Activated CD4-positive, alpha-beta T cell treated with anti-CD3 and anti-CD28 coated beads, Interleukin-2, amount 50 U/mL, for 4 hours (primary cell): ENCODE measurements at places on chromosomes 7 and 10.

GRCh38 chr10:78950656-78951587 lies 117.8 kb upstream of the ZMIZ1 start:
- DNase-seq, result no peak

DNA sequence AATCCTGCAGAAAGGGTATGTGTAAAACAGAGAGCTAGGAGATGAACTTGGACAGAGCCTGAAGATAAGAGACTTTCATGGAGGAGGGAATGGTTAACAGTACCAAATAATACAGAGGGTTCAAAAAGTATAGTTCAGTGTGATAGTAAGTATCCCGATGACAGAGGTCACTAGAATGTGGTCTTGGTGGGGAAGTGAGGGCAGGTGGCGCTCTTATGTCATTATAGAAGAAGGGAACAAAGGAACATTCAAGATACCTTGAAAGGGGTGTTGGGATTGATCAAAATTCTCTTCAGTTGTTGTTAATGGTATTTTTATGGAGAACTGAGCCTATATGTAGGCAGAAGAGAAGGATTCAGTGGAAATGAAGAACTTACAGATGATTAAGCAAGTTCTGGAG lies 312.5 kb downstream of the SUGCT start:
- no peak for DNase-seq

DNA sequence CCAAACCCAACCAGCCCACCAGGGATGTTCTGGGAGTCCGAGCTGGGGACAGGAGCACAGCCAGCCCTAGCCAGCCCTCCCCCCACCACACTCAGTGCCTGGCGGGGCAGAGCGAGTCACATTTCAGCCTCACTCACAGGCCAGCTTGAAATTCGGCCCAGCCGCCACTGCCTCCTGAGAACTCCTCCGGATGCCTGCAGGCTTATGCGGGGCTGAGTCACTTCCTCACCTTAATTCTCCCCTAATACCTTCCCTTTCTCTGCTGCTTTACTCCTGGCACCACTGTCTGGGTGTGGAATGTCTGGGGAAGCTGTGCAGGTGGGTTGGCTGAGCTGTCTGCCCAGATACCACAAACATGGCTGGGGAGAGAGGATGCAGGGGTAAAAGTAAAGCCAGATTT lies 22.6 kb upstream of the DLG5 start:
- DNase-seq, result no peak

GRCh38 chr7:116426428-116427156 lies 72.9 kb upstream of the CAV2 start:
- no peak for DNase-seq

- no peak for DNase-seq
Measured at GRCh38 chr10:31921031-31921430, 7.6 kb downstream of the ARHGAP12 start.

- no peak for DNase-seq
Measured at GRCh38 chr10:101580486-101581399, 7.3 kb downstream of the POLL start.

DNA sequence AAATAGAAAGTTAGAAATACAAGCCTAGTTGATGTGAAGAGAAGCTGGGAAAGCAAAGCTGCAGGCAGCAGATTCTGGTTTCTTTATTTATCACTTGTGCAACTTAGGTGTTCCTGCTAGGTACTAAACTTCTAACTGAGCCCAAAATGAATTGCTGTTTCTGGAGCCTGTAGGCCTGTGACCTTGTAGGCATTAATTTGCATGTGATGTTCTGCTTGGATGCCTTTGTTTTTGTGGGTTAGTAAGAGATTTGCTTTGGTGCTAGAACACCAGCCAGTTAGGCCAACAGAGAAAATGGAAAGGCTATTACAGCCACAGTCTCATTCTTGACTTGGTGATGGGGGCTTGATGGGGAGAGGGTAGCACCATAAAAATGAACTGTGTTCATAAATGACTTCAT lies 370.7 kb downstream of the PPP1R3A start:
- no peak for DNase-seq

DNA sequence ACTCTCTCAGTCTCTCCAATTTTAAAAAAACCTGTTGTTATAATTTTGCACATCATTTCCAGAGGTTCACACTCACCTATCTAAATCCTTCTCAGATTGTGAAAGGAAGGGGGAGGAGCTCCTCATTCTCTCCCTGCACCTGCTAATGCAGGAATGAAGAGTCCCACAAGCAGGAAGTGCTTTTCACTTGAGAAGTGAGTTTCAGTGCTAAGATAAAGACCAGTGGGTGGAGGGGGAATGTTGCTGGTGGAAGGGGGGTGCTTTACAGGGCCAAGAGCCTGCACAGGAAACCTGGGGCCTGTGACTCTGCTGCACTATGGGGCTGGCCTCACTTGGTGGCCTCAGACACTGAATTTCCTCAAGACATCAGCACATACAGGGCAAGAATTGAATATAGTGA lies 176.4 kb downstream of the PTPN20 start:
- DNase-seq, result no peak

DNA sequence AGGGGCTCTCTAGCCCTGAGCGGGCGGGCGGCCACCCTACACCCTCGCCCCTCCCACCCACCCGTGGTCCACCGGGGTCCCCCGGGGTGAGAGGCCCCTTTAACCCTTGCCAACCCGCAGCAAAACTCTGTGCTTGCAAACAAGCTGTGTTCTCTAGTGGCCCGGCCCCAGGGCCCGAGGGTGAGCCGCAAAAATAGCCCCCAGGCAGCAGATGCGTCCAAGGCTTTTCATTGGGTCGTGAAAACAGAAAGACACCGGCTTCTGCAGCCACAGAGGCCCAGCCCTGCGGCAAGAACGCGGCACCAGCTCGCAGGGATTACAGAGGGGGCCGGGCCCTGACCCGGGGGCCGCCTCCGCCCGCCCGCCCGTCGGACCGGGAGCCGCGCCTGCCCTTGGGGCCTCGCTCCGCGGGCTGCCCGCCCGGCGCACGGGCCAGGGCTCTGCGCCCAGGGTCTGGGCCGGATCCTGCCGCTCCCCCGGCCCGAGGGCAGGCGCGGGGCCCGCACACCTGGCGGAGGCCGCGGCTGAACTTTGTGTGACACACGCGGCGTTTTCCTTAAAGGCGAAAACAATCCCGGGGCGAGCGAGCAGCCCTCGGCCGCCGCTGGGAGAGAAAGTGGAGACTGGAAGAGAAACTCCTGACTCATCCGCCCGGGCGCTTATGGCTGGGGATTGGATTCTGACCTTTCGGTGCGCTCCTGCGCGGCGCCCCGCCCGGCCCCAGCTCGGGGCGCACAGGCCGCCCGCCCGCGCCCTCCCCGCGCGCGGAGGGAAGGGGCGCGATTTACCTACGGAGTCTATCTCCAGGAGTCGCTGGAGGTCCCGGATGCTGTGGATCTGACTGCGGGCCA lies 2.8 kb downstream of the PDGFA start:
- no peak for DNase-seq
